ENCODE measurements at places on chromosomes 1 and 21.

DNA sequence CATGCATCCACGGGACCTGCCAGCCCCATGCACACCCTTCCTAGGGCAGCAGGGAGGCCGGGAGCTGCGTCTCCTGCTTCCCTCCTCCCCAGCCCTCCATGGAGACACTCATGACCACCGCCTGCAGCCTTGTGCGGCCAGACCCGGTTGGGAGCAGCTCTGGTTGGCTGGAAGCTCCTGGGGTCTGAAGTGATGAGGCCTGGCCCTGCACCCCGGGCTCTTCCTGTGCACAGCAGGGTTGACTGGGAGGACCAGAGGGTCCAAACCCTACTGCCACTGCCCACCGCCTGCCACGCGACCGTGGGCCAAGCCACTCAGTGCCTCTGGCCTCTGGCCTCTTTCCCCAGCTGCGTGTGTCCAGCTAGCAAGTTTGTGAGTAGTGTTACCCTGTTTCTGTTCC lies 111.1 kb upstream of the COL6A1 start:
- DNase-seq, result no peak

DNA sequence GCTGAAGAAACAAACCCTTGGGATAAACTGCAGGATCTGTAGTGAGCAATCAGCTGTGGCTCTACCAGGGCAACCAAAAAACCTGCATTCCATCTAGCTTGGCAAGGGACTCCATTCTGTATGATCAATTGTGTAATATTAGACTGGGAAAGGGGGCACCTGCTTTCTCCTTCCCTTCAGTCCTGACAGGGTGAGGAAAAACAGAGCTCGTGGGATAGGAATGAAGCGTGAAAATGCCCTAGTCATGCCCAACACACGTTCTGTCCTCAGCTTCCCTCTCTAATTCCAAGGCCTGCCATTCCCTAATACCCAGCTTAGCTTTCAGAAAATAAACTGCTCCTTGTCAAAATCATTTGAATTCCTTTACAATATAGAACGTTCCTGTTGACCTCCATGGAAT lies 442.3 kb downstream of the PLPP3 start:
- DNase-seq, result no peak

GRCh38 chr1:215844266-215844665 lies 277.2 kb downstream of the KCTD3 start:
- no peak for DNase-seq

DNA sequence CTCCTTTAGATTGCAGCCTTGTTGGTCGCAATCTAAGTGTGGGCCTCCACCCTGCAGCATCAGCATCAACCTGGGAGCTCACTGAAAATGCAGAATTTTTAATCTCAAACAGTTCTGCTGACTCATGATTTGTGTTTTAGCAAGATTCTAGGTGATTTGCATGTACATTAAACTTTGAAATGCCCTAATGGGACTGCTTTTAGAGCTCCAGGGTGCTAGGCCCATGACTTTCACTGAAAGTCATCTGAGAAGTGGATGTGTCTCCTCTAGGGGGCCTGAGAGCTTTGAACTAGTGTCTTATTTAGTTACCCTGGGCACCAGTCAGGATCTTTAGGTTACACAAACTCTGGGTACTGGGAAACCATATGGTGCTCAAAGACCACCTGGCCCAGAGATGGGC lies 9.0 kb downstream of the TRIM67 start:
- DNase-seq, result no peak

GRCh38 chr1:203324105-203325025 lies 19.0 kb downstream of the BTG2 start:
- DNase-seq, result no peak

DNA sequence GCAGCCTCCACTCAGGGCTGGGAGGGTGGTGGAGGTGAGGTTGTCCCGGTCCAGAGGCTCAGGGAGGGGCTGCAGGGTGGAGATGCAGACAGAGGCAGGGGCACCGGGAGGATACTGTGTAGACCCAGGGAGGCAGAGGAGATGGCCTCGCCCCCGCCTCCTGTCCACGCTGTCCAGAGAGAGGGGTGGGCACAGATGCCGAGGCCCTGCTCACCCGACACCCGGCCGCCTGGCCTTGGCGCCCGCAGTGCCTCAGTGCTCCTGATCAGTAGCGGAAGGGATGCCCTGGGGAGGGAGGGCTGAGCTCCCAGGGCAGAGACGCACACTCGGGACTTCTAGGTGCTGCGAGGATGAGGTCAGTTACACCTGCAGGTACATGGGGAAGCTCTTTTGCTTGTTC lies 102.7 kb upstream of the TTC34 start:
- DNase-seq, result no peak

DNA sequence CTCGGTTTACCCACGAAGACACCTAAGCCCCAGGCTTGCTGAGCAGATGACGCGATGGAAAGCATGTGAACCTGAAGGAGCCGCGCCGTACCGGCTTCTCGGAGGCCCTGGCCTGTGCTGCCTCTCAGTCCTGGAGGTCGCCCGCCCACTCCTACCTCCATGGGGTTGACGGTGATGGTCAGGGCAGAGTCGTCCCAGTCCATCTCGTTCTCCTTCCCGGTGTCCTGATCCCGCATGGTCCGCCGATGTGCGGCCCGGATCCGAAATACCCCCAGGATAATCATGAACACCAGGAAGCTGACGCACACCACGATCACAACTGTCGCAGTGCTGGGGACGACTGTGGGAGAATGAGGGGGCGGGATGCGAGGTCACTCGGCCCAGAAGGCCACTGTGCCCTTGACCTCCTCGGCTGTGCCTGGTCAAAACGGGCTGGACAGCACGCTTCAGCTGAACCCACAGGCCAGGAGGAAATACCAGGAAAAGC lies 79.6 kb downstream of the PIK3CD start:
- DNase-seq, result no peak

GRCh38 chr1:45490121-45490625 lies 790 bp downstream of the TESK2 start:
- peak; percentile 33 for DNase-seq

DNA sequence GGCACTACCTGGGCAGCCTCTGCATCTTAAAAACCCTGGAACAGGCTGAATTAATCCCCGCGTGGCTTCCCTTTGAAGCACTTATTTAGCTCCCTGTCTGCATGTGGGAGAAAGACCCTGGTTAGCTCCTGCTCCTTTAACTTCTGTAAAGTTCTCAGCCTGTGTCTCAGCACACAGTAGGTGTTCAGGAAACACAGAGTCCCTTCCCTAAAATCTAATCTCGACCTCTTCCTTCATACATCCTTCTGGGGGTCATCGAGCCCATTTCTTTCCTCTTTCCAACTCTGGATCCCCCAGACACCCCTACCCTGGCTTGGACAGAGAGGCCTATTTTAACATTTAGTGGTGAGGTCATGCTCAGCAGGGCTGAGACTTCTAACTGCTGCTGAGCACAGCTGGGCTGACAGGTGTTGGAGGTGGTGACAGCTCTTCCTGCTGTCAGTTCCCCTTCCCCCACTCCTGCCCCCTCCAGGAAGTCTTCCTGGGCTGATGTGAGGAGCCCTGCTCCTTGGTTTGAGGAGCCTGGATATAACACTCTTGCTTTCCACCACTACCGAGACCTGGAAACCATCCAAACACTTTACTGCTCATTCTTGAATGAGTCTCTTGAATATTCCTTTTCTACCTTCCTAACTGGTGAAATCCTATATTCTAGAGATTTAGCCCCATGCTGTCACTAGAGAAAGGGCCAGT lies 5.3 kb downstream of the E2F2 start:
- no peak for DNase-seq

DNA sequence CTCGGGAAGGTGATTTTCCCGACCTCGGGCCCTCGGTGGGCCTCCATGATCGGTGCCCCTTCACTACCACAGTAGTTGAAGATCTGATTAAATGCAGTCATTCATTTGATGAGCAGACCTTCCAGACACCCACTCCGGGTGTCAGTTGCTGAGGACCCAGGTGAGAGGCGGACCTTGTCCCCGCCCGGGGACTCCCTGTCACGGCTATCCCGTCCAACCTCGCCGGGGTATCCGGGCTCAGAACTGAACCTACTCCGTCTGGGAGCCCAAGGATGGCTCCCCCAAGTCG lies 22.6 kb downstream of the RNU1-3 start:
- no peak for DNase-seq

- DNase-seq, result peak; percentile 99
These were observed 45.5 kb downstream of the LPAR3 start for GRCh38 chr1:84847253-84848250.

- DNase-seq, result peak; percentile 98
These were observed 341.0 kb downstream of the SMYD3 start for GRCh38 chr1:246165826-246166709.

- DNase-seq, result no peak
These were observed 16.3 kb upstream of the PLCH2 start for GRCh38 chr1:2459757-2460156.

GRCh38 chr1:87218618-87219017 lies 110.1 kb upstream of the LMO4 start:
- no peak for DNase-seq

GRCh38 chr1:196409586-196409985 lies 198.7 kb downstream of the KCNT2 start:
- DNase-seq, result no peak

GRCh38 chr1:179101566-179101965 lies 19.7 kb downstream of the TOR3A start:
- no peak for DNase-seq

- no peak for DNase-seq
These were observed 74.2 kb downstream of the SIK1 start for GRCh38 chr21:43352568-43353281.

DNA sequence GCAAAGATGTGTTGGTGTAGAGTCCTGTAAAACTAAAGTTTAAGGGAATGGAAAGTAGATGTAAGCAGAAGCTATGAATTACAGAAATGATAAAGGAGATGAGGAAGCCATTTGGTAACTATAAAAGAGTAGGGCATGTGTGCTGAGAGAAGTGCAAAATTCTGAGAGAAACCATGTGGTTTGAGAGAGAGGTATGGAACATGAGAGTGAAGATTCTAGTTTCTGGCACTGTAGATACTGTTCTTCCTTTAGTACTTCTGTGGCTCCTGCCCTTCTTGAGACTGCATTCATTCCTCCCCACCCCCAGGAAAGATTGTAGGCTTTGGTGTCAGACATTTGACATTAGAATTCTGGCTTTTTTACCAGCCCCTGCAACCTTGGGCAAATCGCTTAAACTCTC lies 15.4 kb downstream of the RALGPS2 start:
- no peak for DNase-seq

DNA sequence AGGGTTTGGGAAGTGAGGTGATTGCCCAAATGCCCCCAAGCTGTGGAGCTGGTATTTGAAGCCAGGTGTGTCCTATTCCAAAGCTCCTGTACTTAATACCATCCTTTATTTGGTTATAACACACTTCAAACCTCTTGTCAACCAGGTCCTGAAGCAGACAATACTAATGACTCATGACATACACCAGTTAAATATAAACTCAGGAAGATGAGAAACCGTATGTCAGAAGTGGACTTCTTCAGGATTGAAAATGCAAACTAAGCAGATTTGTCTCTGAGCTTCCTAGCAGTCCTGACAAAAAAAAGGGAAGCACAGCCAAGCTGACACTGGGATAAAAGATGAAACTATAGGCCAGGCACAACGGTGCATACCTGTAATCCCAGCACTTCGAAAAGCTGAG lies 70.6 kb downstream of the ALPL start:
- DNase-seq, result peak; percentile 40

GRCh38 chr1:209176866-209177430 lies 406.6 kb upstream of the CAMK1G start:
- DNase-seq, result no peak

- no peak for DNase-seq
These were observed 4.7 kb upstream of the CD160 start for GRCh38 chr1:145714524-145715111.

DNA sequence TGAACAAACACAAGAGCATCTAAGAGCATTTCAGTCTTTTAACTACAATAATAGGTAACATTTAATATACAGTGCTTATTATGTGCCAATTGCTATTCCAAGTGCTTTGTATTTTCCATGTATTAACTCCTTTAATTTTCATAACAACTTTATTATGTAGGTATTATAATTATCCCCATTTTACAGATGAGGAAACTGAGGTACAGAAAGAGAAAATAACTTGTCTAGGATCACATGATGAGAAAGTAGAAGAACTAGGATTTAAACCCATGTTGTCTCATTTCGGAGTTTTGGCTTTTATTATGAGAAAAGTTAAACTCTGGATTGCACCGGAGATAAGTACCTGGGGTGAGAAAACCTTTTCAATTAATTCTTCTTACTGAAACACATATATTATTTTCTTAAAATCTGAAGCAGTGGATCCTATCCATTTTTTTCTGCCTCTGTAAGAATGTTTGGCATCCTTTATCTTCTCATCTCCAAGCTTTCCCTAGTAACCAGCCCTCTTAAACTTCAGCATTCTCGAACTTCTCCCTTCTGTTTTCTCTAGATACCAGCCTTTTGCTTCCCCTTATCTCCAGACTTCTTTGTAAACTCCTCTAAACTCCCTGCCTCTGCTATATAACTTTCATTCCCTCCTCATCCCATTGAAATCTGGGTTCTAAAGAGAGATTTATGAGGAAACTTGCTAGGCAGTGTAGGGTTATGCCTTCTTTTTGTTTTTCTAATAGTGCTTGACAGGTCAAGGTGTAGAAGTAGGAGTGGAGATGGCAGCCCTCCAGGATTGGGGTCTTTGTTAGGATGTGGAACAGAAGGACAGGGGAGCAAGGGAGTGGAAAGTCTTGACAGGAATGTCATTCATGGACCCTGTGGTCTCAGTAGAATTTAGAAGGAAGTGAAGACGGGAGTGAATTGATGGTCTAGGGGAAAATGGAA lies 28.3 kb downstream of the POU2F1 start:
- DNase-seq, result no peak

GRCh38 chr1:198245379-198245778 lies 88.6 kb downstream of the NEK7 start:
- DNase-seq, result no peak

- DNase-seq, result no peak
These were observed 108.2 kb upstream of the SLC35F3 start for GRCh38 chr1:233796146-233796783.

DNA sequence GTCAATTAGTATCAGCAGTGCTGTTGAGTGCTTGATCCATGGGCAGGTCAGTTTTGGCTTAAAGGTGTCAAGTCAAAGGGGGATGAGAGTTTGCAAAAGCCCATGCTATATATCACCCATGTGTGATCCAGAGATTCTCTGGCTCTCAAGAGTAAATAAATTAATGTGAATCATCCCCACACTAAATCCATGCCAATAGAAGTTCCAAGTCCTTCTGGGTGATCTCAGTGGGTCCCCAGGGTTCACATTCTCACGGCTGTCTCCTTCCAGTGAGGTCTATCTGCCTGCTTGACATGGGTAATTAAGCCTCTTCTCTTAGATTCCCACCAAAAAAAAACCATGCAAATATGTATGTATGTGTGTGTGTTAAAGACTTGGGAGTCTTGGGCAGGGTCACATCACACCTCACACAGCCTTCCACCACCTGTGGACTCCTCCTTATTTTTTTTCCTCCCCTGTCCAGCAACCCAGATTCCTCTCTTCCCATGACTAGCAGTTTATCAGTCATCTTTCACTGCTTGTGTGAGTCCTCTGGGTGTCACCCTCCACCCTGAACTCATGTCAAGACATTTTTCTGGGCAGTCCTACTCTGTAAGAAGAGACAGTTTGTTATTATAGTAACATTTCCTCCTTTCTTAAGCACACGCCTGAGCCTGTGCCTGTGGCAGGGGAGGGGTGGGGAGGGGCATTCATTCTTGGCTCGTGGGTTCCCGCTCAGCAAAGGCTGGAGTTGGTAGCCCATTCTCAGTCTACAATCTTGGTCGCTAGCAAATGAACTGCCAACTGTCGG lies 14.3 kb upstream of the S100A11 start:
- peak; percentile 96 for DNase-seq

All from bronchial epithelial cell (primary cell).